ENCODE measurements at places on chromosomes 7 and 10.

GRCh38 chr10:128095753-128096469 is 30.3 kb downstream of the MKI67 start:
- no peak for DNase-seq

DNA sequence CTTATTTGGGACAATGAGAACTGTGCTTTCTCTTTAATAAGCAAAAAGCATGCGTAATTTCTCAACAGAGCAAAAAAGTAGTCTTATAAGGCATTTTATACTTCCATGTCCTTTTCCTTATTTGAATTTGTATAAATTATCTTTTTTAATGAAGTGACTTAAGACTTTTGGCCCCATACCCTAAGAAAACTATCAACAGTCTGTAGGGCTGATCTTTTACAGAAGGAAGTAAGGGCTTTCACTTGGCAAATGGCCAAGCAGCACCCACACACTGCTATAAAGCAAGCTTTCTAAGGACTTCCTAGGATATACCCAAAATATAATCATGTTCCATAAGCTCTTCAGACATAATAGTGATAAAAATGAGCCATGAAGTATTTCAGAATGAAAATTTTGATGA is 3.4 kb downstream of the CRPPA start:
- DNase-seq: no peak

DNA sequence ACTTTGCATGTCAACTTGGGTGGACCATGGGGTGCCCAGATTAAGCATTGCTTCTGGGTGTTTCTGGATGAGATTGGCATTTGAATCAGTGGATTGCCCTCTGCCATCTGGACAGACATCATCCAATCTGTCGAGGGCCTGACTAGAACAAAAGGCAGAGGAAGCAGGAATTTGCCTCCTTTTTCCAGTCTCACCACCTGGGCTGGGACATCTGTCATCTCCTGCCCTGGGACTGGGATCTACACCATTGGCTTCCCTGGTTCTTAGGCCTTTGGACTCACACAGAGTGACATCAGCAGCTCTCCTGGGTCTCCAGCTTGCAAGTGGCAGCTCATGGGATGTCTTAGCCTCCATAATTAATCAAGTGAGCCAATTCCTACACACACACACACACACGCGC is 10.3 kb downstream of the SLC13A4 start:
- no peak for DNase-seq

DNA sequence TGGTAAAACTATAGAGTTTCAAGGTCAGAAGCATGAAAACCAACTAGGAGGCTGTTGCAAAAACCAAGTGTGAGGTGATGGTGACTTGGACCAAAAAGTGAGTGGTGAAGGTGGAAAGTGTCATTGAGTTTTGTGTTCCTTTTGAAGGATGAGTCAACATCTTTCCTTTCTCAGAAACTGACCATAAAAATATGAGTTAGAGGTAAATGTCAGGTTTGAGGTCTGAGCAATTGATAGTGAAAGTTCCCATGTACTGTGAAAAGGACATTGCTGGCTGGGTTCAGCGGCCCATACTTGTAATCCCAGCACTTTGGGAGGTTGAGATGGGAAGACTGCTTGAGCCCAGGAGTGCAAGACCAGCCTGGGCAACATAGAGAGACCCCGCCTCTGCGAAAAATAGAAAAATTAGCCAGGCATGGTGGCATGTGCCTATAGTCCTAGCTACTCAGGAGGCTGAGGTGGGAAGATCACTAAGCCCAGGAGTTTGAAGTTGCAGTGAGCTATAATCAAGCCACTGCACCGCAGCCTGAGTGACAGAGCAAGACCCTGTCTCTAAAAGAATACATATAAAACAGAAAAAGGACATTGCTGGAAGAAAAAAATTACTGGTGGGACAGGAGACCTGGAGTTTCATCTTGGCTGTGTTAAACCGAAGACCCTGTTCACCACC is 89.3 kb upstream of the ARID5B start:
- no peak for DNase-seq

GRCh38 chr10:6161921-6162320 is 40.8 kb upstream of the PFKFB3 start:
- DNase-seq: no peak

- no peak for DNase-seq
These were observed 3.5 kb downstream of the MNX1 start for GRCh38 chr7:157006829-157007469.

GRCh38 chr7:16299853-16300252 is 121.5 kb downstream of the CRPPA start:
- no peak for DNase-seq

DNA sequence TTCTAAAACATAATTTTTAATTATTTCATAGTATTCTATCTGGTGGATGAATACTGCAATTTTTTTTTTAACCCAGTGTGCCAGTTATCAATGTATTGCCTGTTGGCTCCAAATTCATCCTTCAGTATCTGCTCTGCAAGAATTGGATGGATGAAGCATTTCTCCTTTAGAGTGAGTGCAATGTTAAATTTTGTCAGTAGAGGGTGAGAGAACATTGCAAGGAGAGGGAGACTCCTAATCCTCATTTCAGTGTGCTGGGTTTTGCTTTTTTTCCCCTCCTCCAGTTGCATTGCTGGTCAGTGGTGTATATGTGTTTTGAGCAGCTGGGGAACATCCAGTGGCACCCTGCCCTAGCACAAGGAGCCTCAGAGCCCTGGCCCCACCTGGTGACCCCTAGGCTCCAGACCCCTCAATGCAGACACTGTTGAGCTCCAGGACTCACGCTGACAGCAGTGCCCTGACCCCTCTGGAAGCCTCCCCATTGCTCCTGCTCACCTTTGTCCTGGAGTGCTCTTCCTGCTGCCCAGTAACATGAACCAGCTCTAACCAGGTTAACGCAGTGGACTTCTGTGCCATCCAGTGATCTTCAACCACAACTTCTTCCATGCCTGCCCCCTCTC is 199.4 kb downstream of the USP6NL start:
- no peak for DNase-seq

- DNase-seq: no peak
These were observed 32.6 kb downstream of the ANTXRL start for GRCh38 chr10:46319389-46319788.

GRCh38 chr10:21512573-21513404 is 12.7 kb downstream of the SKIDA1 start:
- DNase-seq: no peak

DNA sequence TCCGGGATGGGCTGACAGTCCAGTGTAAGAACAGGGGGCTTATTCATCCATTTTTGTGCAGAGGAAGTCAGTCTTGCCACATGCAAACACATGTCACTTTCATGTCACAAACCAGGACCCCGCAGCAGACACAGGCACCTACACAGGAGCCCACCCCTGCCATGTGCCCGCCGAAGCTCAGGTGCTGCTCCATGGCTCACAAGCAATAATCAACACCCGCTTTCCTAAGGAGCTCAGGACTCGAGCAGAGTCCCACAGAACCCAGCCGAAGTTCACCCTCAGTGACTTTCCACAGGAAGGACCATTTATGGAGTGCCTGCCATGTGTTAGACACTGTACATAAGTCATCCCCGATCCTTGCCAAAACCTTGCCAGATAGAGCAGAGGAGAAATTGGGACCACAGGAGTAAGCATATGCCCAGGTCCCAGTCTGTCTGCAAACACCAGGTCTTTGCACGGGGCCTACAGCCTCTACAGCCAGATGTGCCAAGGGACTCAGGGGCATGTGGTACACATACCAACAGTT is 99.4 kb downstream of the EBF3 start:
- DNase-seq: no peak

Measured in activated T-cell treated with anti-CD3 and anti-CD28 coated beads for 24 hours (primary cell).